ENCODE measurements at places on chromosomes 11 and 22.

- no peak for DNase-seq
These were observed 741 bp upstream of the NAV2 start for GRCh38 chr11:19711911-19712280.

DNA sequence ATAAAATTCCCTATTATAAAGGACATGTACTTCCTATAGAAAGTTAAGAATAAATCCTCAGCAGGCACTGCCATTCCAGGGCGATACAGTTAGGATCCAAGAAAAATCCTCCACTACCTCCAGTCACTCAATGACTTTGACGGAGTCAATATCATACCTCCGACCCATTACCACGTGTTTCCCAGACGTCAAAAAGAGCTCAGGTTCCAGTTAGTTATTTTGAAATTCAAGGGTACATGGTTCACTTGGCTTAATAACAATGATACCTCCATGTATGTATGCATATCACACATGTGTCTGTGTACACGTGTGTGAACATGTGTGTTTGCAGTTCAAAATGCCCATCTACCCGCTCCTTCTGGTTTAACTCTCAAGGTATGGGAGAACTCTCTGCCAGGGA is 189.2 kb downstream of the SHANK2 start:
- DNase-seq: no peak

DNA sequence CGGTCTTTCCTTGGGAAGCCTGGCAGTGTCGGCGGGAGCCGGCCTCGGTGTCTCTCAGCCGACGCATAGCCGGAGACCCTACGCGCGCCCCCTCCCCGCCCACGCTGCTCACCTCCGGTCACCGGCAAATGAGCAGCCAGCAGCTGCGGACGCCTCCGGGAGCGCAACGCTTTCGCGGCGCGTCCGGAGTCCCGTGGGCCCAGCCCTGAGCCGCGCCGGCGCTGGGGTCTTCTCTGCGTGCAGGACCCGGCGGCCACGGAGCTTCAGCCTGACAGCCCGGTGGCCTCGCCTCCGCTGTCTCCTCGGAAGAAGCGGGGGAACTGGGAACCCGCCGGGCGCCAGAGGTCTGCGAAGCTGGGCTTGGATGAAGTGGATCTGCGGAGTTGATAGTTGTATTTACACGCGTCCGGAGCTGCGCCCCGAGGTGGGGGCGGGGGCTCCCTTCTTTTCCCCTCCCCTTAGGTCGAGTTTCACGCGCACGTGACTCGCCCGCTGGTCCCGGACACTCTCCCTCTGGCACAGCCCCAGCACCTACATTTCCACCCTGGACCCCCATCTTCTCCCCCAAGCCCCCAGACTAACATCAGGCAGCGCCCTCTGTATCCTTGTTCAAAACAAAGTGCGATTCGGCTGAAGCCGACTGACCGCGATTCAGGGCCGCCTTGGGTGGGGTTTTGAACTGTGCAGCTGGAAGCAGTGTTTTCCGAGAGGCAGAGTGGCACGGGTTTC is at the start of gene SLC43A1:
SLC43A1 (minus strand) TSS at position 371 of the 729 bp plus-strand sequence. CDS start 1,591 bp downstream, outside the sequence.
- peak; percentile 59 for DNase-seq

DNA sequence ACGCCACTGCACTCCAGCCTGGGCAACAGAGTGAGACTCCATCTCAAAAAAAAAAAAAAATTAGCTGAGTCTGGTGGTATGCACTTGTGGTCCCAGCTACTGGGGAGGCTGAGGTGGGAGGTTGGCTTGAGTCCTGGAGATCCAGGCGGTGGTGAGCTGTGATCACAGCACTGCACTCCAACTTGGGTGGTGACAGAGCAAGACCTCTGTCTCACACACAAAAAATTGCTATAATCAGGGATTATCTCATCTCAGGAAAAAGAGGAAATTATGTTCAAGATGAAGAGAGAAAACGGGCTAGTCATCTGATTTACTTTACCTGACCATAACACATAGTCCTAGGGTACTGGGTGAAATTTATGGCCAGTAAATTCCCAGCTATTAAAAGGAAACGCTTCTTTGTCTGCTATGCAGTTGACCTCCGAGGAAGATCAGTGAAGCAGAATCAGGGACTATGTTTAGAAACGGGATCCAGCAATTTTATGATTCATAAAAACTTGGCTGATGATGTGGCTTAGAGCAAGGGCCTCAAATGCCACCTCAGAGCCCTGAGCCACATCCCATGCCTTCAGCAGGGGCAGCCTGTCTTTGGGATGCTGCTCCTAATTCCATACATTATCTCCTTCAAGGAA is 386.2 kb downstream of the NTM start:
- no peak for DNase-seq

DNA sequence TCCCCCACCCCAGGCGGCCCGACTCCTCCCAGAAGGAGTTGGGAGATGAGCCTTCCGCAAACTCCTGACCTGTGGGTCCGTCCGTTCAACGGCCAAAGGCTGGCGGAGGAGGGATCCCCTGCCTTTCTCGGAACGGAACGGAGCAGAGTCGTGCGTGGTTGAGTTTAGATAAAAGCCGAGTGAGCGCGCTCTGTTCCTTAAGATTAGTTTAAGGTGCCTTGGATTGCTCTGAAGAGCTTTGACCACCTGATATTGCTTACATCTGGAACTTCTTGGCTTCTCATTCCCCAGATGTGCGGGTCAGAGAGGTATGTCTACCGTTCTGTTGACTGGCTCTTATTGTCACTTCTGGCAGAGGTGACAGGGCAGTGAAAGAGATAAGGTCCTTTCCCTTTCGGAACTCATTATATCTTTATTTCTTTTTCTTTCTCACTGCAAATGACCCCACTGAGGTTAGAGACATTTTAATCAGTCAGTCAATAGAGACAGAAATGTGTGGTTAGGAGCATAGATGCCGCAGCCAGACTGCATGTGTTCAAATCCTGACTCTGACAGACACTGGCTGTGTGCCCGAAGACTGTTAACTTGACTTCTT is at the start of gene TRIM6:
TRIM6 (plus strand) TSS at position 31 of the 595 bp plus-strand sequence; CDS start at position 292, 261 bp downstream.
- peak; percentile 43 for DNase-seq

- no peak for DNase-seq
These were observed 190.7 kb downstream of the SNX19 start for GRCh38 chr11:130725421-130726233.

DNA sequence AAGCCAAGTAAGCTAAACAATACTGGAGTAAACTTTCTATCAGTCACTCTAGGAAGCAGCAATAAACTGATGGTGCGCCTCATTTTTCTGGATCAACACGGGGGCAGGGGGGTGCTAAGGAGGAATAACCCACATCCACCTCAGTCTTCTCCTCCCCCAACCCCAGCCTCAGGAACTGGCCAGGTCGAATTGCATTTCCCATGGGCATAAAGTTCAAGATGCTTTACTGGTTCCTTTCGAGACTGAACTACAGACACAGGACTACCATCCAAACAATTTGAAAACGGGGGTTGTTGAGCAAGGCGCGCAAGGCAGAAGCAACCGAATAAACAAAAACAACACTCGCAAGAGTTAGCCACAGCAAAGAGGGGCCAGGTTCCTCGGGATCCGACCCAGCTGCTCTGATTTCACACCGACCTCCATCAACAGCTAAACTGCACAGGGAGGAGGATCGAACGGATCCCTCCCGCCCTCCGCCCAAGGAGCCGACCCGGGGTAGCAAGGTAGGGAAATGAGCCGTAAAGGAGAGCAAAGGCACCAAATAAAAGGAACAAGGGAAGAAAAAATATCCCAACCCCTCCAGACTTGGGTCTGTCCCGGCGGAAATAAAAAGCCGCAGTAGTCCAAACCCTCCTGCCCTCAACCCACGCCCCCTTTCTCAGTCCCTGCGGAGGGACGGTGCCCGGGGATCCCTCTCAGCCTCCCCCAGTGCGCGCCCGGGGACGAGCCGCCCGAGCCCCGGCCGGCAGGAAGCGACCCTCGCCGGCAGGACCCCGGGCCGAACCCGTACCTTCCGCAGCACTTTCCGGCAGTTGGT is 801 bp downstream of the SESN3 start:
- DNase-seq: peak; percentile 71

DNA sequence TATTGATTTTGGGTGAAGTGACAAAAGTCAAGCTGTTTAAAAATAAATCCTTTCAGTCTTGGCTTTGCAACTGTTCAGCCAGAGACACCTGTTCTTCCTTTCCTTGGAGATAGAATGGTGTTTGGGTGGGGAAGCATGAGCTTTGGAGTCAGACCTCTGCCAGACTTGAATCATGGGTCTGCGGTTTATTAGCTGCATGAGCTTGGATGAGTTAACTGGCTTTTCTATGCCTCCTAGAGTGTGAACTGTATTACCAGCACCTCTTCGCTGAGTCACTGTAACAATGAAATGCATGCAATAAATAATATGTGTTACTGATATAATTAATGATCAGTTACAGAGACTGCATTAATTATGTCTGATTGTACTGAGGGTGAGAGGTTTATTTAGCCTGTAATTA is 13.5 kb upstream of the MYEOV start:
- DNase-seq: no peak

GRCh38 chr22:28139516-28139915 is 220.5 kb upstream of the PITPNB start:
- no peak for DNase-seq

DNA sequence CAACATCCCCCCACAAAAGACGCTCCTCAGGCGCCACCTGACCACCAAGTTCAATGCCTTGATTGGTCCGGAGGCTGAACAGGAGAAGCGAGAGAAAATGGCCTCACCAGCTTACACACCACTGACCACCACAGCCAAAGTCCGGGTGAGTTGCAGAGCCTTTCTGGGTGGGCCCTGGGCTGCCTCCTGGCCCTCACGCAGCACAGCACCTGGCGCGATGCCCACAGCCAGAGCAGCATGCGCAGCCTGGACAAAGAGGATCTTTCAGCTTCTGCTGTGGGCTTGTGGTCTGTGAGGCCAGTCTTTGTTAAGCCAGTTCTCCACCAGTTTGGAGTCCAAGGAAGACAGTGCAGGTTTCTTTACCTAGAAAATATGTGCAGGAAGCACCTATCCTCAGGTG is 21.6 kb downstream of the CYB5R2 start:
- no peak for DNase-seq

GRCh38 chr11:131644204-131644795 is 273.9 kb downstream of the NTM start:
- no peak for DNase-seq

GRCh38 chr11:37916331-37916730 is 1318.3 kb upstream of the RAG2 start:
- peak; percentile 0 for DNase-seq

- no peak for DNase-seq
These were observed 22.0 kb downstream of the FZD4 start for GRCh38 chr11:86932924-86933875.

GRCh38 chr11:111441443-111441842 is 62.4 kb upstream of the POU2AF1 start:
- DNase-seq: no peak

DNA sequence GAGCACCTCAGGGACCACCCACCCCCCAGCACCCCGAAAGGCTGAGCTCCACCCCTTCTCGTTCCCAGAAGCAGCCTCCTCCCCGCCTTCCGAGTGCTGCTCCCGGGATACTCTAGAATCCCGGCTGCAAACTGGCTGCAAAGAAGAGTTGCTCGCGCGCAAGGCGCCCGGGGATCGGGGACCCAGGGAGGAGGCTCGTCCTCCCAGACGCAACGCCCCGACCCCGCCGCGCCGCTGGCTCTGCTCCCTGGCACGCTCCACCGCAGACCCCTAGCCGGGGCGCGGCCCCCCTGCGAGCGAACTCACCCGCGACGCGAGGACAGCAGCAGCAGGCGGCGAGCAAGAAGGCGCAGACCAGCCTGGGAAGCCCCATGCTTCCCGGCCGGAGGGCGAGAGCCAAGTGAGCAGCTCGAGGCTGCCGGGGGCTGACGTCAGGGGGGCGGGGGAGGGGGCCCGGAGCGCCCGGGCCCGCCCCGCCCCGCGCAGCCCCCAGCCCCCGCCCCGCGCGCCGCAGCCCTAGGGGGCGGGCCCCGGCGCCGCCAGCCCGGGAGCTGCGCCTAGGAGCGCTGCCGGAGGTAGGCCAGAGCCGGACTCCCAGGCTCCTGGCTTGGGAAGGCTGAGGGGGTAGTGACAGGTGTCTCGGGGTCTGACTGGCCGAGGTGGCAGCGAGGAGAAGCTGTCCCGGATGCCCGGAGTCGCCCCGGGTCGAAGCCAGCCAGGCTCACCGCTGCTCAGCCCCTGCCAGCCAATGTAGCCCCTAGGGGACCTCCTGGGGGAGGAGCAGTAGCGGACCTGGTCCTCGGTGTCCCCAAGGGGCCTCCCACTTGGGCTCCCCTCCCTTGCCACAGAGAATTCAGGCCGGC is at the start of gene MCAM:
MCAM (minus strand) TSS at position 402 of the 863 bp plus-strand sequence; CDS start at position 373, 29 bp downstream.
- DNase-seq: peak; percentile 51

GRCh38 chr22:35638410-35638809 is 9.8 kb upstream of the APOL6 start:
- DNase-seq: peak; percentile 88

- no peak for DNase-seq
These were observed 484.2 kb upstream of the LRRC4C start for GRCh38 chr11:41943656-41944055.

DNA sequence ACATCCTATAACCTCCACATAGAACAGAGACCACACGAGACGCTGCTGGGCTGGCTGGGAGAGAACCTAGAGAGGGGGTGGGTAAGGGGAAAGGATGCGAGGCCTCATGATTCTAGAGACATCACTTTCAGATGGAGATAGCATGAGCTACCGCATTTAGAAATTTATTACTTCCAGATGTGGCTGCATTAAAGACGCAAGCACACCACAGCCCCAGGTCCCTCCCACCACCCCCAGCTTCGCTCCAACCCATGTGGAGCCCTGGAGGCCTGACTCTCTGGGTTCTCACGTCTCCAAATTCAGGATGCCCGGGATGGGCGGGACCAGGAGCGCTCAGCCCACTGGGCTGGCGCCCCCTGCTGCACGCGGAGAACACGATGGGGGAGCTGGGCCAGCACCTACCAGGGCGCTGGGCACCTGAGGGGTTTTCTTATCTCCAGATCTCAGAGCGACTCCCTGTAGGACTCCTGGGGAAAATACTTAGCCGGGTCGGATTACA is 13.6 kb downstream of the MRPL21 start:
- peak; percentile 87 for DNase-seq

- no peak for DNase-seq
These were observed 14.5 kb downstream of the SAA1 start for GRCh38 chr11:18280438-18281045.

GRCh38 chr11:42049650-42050049 is 590.2 kb upstream of the LRRC4C start:
- DNase-seq: no peak

GRCh38 chr11:117823294-117823945 is 1.1 kb downstream of the FXYD2 start:
- no peak for DNase-seq

GRCh38 chr22:45599836-45600577 is 71.6 kb upstream of the ATXN10 start:
- DNase-seq: no peak

GRCh38 chr11:119337581-119338317 is 2.9 kb downstream of the C1QTNF5 start:
- no peak for DNase-seq
